T-helper 17 cell (primary cell): ENCODE measurements at places on chromosomes 1 and 21. TPM values are rescaled to one million over a fixed set of nuclear protein-coding genes. Genes with fewer than 3 reads are reported as not detected.

ALPL gene
- total RNA-seq: not detected

DFFB gene
- 15.3 TPM for total RNA-seq

KCNK1 gene
- 0.73 TPM for total RNA-seq

TEX38 gene
- not detected for total RNA-seq

PHLDA3 gene
- 2.7 TPM for total RNA-seq

ST3GAL3 gene
- total RNA-seq: 19.8 TPM

- DNase-seq: peak; percentile 93
Measured at GRCh38 chr1:109640285-109640865, 15.5 kb upstream of the GSTM4 start.

- no peak for DNase-seq
Measured at GRCh38 chr1:51576085-51576444, 40.8 kb upstream of the OSBPL9 start.

DNA sequence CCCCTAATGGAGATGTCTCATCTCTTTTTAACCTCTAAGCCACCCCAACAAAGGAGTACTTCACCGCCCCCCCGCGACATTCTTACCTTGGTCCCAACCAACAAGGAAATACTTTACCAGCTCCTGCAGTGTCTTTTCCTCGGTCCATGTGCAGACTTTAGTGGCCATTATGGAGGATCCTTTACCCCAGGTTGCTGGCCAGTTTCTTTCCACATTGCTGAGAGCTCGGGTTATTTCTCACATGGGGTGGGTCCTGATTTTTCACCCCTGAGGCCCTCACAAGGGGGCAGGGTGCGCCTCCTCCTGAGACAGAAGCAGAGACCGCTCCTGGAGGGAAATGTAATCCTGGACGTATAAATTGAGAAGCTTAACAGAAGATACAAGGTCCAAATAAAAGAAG lies 3.0 kb upstream of the AADACL3 start:
- DNase-seq: no peak

- DNase-seq: no peak
Measured at GRCh38 chr1:155003227-155003765, 694 bp downstream of the ZBTB7B start.

GRCh38 chr1:208204779-208205178 lies 39.4 kb downstream of the PLXNA2 start:
- DNase-seq: no peak

DNA sequence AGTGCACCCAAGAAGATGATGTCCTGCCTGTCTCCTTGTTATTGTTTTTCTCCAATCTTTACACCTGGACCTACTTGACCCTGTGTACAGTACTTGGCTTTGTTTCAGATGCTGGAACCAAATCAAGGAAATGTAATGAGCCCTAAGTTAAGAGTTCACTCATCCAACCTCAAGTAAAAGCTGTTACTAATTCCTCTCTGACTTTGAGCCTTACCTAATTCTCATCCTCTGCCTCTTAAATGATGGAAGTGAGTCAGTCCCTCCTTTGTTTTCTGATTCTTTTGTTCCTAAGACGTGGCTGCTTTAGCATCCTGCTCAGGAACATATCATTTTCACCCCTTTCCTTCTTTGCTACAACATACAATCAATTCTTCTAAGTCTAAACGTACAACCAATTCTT lies 15.3 kb upstream of the PLA2G4A start:
- DNase-seq: no peak

DNA sequence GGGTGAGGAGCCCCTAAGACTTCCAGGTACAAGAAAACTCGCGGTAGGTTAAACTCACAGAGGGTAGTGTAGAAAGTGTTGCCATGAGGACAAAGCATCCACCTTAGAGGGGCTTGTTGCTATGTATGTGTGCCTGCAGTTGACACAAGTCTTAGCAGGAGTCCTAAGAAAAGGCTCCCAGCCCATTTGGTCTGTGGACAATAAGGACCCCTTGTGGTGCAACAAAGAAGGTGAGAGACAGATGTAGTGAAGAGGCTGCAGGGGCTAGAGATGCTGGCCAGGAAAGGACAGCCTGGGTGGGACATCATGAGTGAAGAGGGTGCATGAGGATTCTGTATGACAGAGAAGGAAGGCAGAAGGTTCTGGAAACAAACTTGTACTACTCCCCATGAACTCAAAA lies 36.3 kb upstream of the IL10 start:
- no peak for DNase-seq

- DNase-seq: no peak
Measured at GRCh38 chr1:234958706-234959657, 169.7 kb downstream of the TOMM20 start.

- no peak for DNase-seq
Measured at GRCh38 chr1:168613691-168614231, 37.4 kb downstream of the XCL1 start.
